Cardiac muscle cell (in vitro differentiated cells and primary cell): ENCODE measurements at places on chromosomes 1 and 21.

- peak; percentile 85 for DNase-seq
These were observed at the start of gene S1PR1 for GRCh38 chr1:101236516-101237228. TSS of gene S1PR1 (plus strand) at chr1:101237019. CDS start at chr1:101238985, 1,966 bp downstream.

DNA sequence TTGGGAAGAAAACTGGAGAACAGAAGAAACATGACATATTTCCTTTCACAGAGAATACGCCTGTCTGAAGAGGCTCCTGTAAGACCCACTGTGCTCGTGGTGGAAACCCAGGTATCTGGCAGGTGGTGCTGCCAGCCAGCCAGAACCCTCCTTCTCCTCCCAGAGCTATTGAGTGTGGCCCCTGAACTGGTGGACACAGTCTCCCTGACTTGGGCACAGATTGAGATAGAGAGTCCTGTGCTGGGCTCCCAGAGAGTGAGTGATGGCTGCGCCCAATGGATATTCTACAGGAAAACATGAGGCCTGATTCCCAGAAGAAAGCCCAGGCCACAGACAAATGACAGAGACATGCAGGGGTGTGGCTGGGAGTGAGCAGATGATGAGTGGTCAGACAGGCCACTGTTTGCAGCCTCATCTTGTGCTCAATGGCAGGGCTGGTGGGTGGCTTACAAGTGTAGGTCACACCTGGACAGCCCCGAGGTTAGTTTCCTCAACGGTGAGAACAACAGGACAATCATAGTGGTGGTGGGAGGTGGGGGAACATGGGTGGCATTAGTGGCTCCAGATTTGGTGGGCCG is 127.9 kb downstream of the PTPRU start:
- no peak for DNase-seq

GRCh38 chr1:240508201-240508600 is 103.8 kb downstream of the GREM2 start:
- DNase-seq: no peak

- DNase-seq: no peak
These were observed 16.9 kb upstream of the IFNGR2 start for GRCh38 chr21:33386222-33386784.

- no peak for DNase-seq
These were observed 20.5 kb upstream of the YRDC start for GRCh38 chr1:37828410-37829074.

DNA sequence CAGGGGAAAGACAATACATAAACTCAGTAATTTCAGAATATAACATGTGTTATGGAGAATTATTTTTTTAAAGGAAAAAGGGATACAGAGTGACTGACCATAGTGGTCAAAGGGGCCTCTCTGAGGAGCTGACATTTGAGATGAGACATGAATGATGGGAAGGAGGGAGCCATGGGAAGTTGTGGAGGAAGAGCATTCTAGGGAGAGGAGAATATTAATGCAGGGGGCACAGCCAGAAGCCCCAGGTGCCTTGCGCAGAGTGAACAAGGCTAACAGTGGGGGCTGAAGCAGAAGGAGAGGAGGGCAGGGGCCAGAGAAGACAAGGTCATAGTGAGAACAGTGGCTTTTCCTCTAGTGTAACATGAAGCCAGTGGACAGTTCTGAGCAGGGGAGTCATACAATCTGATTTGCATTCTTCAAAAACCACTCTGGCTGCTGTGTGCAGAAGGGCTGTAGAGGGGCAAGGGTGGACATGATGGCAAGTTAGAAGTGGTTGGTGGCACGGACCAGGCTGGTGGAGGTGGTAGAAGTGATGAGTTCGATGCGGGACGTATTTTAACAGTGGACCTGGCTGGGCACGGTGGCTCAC is 28.2 kb upstream of the IFNLR1 start:
- no peak for DNase-seq

DNA sequence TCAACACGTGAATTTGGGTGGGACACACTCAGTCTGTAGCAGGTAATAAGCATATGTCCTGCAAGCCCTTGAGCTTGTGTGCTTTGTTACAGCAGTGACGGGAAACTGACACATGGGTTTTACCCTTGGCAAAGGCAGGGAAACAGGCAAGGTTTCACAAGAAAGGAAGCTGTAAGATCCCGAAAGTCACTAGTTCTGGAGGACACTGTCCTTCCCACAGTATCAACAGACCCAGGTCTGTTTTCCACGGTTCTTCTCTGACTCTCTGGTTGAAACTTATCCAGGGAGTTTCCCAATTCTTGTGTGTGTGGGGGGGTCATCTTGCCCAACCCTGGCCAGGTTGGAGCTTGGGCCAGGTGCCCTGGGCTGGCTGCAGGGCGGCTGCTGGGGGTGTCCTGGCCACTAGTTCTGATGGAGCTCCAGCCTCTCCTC is 29.3 kb upstream of the ZBTB21 start:
- DNase-seq: no peak

GRCh38 chr1:206560007-206560716 is 52.1 kb downstream of the EIF2D start:
- peak; percentile 83 for DNase-seq
